ENCODE measurements at places on chromosomes 6 and 20.

DNA sequence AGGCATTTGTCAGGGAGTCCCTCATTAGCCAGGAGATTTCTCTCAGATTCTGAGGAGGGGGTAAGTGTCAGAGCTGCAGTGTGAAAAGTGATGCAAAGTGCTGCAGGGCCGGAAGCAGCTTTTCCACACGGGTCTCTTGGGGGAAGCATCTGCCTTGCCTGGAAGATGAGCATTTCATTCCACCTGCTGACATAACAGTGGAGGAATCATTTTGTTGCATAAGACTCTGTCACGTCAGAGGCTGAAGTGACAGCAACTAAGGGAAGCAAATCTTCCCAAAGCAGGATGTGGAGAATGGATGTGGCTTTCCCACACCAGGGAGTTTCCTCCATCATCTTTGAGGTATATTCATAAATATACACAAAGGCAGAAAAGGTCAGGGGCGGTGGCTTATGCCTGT lies 22.8 kb downstream of the DCBLD1 start:
- no peak for DNase-seq

DNA sequence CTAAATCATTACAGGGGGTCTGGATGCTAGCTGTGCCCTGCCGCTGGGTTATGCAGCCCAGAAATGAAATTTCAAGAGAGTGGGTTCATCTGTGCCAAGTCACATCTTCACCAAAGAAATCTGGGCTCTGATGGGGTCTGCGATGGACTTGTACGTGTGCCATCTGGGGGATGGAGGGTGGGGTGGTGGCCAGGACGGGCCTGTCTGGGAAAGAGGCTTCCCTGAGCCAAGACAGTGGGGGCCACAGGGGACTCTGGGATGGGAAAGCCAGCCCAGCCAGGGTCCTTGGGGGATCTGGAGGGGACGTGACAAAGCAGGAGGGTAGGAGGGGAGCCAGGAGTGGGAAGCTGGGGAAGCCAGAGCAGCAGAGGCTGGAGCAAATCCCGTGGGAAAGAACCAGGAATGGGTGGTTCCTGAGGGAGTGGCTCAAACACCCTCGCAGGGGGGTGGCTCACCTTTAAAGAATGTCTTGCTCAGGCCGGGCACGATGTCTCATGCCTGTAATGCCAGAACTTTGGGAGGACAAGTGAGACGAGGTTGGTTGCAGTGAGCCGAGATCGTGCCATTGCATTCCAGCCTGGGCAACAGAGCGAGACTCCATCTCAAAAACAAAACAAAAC lies 36.3 kb upstream of the SULF2 start:
- DNase-seq: no peak

DNA sequence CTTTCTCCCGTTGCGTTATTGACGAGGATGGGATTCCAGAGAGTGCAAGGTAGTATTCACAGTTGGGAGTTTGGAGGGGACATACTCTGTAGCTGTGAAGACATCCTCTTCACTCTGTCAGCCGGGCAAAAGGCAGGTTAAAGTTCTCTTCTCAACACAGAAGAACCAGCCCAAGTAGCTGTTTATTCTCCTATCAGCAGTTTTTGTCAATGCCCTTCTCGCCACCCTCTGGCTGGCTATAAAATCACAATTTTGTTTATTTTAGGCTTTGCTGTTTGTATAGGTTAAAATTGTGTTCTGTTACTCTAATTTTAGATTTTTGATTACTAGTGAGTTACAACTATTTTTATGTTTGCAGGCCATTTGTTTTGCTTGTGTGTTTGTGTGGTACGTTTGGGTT lies 37.9 kb upstream of the MAS1 start:
- DNase-seq: no peak

DNA sequence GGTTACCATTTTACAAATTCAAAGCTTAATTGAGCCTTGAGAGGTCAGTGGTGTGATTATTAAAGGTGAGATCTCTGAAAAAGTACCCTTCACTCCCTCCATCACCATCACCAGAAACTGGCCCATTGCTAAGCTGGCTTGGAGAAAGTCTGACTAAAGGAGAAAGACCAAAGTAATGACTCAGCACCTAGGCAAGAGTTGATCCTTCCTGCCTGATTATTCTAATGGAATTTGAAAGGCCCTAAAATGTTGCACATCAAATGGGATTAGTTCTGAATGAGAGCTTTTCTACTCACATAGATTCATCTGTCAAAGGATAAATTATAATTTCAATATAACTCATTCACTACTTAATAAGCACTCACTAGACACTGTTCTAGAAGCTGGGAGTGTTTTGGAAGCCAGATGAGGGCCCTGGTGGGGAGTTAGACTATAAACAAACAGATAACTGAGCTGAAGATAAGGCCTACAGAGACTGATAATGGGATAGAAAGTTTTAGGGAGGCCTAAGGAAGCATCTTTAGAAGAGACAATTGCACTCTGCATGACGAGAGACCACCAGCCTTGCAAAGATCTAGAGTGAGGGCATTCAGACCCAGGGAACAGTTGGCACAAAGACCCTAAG lies 366.7 kb downstream of the SYNE1 start:
- no peak for DNase-seq

GRCh38 chr6:96613291-96613999 lies 50.5 kb downstream of the FHL5 start:
- no peak for DNase-seq

DNA sequence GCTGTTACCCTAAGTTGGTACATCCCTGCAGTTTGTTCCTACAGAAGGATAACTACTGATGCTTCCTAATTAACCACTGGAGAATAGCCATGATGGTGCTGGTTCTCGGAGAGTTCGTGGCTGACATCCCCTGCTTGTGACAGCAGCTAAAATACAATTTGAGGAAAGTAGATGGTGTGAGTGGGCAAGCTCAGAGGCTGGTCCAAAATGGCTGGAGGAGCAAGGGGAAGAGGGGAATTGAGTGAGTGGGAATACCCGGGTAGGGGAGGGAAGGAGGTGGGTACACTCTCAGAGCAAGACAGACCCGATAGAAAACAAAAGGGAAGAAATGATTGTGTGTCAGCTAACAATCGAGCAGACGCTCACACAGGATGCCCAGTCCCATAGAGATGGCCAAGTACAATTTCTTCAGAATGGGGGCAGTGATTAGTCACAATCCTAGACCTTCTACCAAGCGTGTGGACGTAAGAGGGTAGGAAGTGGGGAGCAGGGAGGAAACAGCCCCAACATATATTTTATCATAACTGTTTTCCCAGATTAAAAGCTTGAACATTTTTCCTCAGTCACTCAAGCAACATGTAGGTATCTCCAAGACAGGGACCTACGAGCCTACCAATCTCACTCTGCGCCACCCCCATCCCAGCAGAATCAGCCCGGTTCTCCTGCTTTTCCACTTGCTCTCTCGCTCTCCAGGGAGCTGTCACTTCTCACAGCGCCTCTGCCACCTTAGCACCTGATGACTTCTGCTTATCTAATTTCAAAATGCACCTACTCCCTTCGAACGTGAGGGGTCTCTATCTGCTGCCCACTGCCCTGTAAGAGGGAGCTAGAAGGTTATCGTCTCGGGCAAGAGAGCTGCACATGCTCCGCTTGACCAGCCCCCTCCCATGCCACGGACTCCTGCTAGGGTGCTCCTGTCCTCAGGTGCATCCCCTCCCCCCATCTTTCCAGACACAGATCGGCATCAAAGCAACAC lies 26.2 kb downstream of the RIPOR2 start:
- no peak for DNase-seq

- no peak for DNase-seq
These were observed 33.5 kb downstream of the EDN3 start for GRCh38 chr20:59333951-59334350.

GRCh38 chr6:122647765-122648164 lies 37.6 kb downstream of the PKIB start:
- DNase-seq: no peak

- no peak for DNase-seq
These were observed 216.8 kb downstream of the TAF4 start for GRCh38 chr20:61848851-61849250.

- no peak for DNase-seq
These were observed 41.0 kb upstream of the GLP1R start for GRCh38 chr6:39007575-39007974.

GRCh38 chr6:89940225-89941027 lies 46.2 kb downstream of the GJA10 start:
- peak; percentile 45 for DNase-seq

- DNase-seq: no peak
These were observed 73.9 kb upstream of the C6orf118 start for GRCh38 chr6:165383323-165383722.

- DNase-seq: no peak
These were observed 308.1 kb downstream of the CDH26 start for GRCh38 chr20:60266177-60266823.

DNA sequence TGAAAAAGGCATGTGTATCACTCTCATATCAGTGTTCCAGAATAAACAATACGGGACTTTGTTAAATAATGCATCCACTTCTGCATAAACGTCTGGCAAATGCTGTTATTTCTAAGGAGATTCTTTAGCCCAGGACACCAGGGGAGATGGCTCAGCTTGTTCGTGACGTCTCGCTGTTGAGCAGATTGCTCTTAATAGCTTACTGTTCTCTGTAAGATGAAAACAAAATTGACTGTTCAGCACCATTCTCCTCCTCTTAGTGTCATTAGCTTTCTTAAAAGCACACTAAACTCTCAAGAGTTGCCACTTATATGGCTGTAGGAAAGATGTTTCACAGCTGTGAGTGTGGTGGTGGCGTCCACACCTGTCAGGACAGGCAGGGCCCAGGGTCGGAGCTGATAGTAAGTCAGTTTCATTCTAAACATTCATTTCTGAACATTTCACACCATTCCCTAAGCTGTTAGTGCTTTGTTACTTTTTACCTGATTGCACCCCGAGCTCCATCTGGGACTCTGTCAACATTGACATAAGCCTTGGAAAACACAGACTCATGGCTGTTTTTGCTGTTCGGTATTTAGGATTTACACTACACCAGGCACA lies 132.1 kb downstream of the ZDHHC14 start:
- DNase-seq: no peak

DNA sequence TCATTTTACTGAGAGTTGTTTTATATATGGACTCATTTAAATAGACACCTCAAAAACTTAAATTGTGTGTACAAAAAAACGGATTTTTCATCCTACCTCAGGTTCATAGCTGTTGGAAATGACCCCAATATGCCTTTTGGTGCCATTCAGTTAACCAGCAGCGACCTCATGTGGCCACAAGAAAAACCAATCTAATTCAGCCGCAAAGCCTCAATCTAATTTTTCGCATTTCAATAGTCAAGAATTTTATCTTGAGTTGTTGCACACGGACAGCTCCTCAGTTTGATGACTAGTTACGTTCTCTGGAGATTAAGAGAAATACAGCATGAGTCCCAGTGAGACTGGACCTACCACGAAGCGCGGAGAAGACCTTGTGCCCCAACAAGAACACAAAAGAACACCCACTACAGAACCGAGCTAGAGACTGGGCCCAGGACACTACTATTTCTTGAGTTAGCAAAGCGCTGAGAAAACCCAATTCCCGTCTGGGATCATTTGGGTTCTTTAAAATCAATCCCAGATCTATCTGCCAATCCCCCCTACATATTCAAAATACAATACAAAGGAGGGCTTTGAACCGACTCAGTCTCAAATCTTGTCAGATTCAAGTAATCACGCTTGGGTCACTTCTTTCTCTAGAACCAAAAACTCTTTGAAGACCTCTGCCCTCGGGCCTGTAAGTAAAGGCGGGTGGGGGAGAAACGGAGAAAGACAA lies 1.1 kb downstream of the TCP11 start:
- DNase-seq: no peak

DNA sequence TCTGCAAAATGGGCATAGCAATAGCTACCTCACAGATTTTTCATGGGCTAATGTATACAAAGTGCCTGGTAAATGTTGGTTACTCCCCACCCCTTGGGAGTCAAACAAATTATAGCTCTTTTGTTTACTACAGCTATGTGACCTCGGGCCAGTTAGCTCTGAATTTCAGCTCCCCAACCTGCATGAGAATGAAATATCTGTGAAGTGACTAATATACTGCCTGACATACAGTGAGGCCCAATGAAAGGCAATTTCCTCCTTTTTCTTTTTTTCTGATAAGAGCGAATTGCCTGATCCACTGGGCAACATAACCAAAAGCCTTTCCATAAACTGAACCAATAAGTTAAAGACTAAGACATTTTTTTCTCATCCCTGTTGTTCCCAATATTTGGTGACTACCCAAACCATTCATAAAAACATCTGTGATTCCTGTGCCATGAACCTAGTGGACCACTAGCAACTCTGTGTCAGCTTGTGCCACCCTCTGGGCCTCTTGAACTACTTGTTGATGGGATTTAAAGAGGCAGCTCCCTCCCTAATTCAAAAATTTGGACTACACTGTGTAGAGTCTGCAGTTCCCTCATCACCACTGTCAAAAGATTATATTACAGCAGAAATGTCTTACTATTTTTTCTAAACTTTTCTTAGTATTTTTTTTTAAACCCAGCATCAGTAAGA lies 91.9 kb upstream of the TMEM30A start:
- no peak for DNase-seq

DNA sequence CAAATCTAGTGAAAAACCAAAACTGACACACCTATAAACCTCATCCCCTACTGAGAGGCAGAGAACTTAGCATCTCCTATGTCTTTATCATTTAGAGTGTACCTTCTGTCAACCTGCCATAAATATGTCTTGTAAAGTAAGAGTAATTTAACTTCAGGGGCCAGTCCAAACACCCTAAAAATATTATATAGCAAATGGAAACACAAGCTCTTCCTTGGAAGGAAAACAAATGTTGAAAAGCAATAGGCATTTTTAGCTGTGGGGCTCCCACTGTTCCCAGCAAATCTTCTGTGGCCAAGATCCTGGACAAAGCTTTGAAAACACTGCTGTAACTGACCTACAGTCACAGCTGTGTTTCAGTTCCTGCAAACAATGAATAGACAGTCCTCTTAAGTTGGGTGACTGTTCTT lies 140.0 kb upstream of the RNF217 start:
- no peak for DNase-seq

DNA sequence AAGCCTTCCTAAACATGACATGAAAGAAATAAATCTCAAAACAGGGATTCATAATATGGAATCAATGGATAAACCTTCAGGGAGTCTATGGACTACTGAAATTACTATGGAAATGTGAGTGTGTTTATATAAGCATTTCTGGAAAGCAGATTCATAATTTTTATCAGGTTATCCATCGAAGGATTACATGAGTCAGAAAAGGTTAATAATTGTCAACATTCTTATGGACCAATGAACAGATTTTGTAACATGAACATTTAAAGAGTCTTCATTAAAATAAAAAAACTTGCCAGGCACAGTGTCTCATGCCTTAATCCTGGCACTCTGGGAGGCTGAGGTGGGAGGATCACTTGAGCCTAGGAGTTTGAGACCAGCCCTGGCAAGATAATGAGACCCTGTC lies 84.8 kb downstream of the AHI1 start:
- DNase-seq: no peak

GRCh38 chr6:102488729-102489128 lies 1095.2 kb downstream of the GRIK2 start:
- DNase-seq: no peak

- DNase-seq: no peak
These were observed 282.4 kb upstream of the HSF2 start for GRCh38 chr6:122116835-122117627.

DNA sequence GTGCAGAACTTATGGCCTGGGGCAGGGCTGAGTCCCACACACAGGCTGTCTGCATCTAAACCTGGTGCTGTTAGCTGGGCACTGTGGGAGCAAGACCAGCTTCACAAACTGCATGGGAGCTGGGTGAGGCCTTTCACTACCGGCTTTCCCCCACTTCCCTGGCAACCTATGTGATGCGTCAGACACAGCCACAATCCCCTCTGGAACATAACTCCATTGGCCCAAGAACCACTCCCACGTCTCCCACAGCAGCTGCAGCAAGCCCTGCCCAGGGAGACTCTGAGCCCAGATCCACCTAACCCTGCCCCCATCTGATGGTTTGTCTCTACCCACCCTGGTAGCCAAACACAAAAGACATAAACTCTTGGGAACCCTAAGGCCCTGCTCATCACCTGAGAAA lies 9.3 kb downstream of the WDR27 start:
- no peak for DNase-seq

Data from GM12891 (cell line).